ENCODE measurements at places on chromosomes 16 and 17.

GRCh38 chr16:74281300-74281699, 15.3 kb upstream of the PSMD7 start:
- DNase-seq = no peak

GRCh38 chr17:66762276-66762675, 72.6 kb upstream of the CACNG5 start:
- no peak for DNase-seq

DNA sequence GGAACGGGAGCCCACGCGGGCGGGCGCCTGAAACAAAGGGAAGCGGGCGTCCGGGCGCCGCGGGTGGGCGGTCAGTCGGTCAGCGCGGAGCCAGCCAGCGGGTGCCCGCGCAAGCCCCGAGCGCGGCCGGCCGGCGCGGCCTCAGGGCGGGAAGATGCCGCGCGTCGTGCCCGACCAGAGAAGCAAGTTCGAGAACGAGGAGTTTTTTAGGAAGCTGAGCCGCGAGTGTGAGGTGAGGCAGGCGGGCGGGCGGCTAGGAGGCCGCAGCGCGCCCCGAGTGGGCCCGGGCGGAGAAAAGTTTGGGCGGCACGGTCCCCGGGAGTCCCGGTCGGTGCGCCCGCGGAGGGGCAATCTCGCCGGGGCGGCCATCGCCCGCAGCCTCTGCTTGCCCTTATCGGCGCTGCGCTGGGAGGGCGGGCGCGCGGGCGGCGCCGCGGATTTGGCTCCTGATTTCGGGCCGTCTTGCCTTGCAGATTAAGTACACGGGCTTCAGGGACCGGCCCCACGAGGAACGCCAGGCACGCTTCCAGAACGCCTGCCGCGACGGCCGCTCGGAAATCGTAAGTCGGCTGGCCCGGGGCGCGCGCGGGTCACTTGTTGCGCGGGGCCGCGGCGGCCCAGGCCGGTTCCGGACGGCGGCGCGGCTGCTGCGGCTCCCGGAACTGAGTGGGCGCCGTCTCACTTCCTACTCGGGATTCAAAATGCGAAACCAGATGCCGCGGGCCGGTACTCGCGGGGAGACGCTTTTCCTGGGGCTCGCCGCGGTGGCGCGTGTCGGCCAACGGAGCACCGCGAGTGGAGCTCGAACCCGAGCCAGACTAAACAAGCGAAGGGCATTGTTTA, 526 bp downstream of the CBFB start:
- DNase-seq = peak; percentile 62

GRCh38 chr17:78618264-78619066, 41.3 kb upstream of the DNAH17 start:
- DNase-seq = no peak

DNA sequence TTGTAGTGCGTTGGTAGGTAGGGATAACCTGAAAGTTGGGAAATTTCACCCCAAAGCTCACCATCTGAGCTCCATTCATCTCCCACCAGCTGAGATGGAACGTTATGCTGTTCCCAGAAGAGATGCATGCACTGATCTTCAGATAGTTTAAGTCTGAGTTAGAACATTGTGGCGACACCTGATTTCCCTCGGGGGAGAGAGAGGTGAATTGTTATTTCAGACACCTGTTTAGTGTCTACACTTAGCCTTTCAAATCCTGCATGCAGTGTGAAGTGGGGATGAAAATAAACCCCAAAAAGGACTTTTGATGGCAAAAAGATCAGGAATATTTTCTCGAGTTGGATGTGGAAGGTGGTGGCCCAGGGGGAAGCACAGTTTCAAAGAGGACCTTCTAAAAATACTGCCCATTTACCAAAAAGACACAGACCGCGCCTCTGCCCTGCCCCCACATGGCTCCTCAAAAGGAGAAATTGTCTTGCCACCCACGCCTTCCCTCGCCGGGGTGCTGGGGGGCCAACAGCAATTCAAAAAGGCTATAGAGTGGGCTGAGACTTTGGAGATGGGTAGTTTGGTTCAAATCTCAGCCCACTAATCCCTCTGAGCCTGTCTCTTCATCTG, 11.4 kb downstream of the CIITA start:
- DNase-seq = no peak

DNA sequence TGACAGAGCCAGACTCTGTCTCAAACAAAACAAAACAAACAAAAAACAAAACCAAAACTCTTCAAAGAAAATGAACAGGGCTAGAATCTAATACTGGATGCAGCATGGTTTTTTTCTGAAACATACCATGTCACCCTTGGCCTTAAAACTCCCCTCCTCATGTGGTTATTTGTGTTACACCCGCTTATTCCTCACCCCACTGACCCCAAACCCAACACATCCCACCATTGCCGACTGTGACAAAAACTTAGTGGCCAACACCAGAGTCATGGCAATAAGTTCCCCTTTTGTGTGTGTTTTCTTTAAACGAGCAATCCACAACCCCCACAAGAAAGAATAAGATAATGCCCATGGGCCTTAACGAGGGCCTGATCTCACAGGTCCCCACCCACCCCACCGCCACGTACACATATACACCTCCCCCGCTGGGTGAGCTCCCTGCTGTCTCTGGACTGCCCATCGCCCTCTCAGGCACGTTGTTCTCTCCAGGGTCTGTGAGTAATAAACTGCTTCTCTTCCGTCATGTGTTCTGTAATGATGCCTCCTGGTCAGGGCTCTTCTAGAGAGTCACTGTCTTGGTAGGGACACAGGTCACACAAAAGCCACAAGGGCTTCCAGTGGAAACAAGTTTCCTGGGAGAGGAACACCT, 16.8 kb upstream of the ENGASE start:
- DNase-seq = no peak

DNA sequence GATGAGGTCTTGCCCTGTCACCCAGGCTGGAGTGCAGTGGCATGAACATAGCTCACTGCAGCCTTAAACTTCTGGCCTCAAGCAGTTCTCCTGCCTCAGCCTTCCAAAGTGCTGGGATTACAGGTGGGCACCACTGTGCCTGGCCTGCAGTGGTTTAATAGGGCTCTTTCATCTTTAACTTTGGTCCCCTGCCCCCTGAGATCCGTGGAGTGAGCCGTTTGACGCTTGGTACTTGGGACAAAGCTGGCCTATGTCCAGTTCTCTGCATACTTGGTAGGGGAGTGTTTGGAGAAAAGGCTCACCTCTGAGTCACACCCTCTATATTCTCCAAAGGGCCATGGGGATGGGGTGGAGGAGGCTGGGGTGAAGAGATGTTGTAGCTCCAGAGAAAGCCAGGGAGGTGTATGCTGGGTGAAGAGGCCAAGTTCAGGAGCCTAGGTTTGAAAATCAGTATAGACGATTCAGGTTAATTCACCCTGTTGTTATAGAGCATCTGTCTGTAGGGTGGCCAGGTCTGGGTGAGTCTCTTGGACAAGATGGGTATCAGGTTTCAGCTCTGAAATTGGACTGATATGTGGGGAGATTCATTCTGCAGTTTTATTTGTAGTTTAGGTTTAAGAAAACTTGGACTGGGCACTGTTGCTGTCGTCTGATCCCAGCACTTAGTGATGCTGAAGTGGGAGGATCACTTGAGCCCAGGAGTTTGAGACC, 17.6 kb downstream of the ABCC1 start:
- DNase-seq = peak; percentile 61

- DNase-seq = peak; percentile 91
Observed at GRCh38 chr17:21287703-21288449, 3.4 kb downstream of the MAP2K3 start.

GRCh38 chr17:15663176-15663575, 20.9 kb downstream of the TRIM16 start:
- no peak for DNase-seq

- peak; percentile 69 for DNase-seq
Observed at GRCh38 chr17:40499551-40500189, 1.8 kb downstream of the TNS4 start.
